AG08395 (cell line): ENCODE measurements at places on chromosomes 3 and 15.

- no peak for DNase-seq
Measured at GRCh38 chr3:30655187-30655812, 48.9 kb downstream of the TGFBR2 start.

- peak; percentile 58 for DNase-seq
Measured at GRCh38 chr3:159929171-159930141, 59.2 kb upstream of the IL12A start.

DNA sequence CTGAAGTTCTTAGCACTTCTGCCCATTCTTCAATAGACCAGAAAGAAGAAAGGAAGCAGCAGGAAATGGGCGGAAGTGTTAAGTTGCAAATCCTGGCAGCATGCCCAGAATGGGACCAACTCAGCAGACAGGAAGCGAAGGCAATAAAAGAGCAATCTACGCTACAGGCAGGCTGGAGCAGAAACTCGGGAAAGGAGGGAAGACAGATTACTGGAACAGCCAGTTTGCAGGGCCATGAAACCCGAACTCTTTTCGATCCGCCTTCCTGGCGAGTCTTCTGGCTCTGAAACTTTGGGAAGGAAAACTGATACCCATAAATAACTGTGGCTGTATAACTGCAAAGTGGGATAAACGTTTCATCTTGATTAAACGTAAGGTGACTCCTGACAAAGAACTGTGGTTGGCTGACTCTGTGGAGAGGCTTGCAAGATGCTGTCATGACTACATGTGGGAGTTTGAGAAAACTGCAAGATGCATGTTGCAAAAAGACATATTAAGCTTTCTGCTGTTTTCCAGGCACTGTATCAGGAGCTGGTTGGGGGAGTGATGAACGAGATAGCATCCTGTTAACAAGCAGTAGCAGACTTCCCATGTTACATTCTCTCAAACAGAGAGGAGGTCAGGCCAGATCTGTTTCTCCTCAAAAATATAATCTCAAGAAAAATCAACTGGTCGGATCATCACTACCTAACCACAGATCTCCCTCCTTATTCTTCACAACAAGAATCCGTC, 67.8 kb downstream of the FMN1 start:
- DNase-seq, result peak; percentile 88

GRCh38 chr15:86608461-86609205, 529.0 kb downstream of the AGBL1 start:
- no peak for DNase-seq

- DNase-seq, result peak; percentile 45
Measured at GRCh38 chr3:149934524-149934923, 36.2 kb downstream of the PFN2 start.

DNA sequence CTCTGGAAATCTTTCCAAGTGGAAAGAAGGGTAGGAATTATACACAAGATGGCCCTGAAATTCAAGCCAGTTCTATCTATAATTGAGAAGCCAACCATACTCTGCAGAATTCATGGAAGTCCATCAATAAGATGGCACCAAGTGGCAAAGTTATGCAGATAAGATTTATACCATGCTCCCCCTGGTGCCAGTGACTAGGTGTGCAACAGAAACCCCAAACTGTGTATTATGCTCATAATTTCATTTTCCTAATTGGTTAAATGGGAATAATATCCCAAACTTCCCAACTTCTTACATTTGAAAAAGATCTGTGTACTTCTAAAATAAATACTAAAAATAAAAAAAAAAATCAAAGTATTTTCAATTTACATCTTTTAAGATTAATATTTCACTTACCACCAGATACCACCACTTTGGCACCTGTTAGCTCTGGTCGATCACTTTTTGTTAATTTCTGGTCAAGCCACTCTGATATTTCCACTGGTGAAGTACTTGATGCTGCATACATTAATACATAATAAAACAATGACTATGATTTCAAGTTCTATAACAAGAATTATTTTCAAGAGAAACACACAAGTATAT, 25.9 kb downstream of the ETFA start:
- peak; percentile 34 for DNase-seq

- no peak for DNase-seq
Measured at GRCh38 chr15:71162309-71162708, 47.0 kb downstream of the THSD4 start.

DNA sequence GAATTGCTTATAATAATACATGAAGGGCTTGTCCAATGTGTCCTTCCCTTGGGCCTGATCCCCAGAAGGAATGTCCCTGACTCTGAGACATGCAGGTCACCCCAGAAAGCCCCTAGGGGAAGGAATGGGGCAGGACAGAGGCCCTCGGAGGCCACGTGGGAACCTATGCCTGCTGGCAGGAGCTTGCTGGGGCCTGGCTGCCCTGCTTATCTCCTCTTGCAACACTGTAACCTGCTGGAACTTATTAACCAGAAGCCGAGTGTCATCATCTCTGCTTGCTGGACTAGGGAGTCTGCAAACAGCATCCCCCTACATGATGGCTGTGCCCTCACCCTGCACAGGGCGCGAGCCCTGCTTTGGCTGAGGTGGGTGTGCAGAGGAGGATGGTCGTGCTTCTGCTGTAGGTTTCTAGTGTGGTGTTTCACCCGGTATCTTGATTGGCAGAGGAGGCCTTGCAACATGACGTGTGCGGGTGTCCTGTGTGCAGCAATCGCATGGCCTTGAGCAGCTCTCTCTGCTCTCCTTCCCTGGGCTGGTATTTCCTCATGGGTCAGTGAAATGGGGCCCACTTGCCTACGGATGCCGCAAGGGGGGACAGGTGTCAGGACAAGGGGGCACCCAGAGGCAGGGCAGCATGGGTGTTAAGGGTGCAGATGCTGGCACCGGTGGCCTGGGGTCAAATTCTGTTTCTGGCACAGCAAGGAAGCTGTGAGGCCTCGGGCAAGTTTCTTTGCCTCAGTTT, 5.0 kb downstream of the CHST13 start:
- peak; percentile 28 for DNase-seq

- peak; percentile 22 for DNase-seq
Measured at GRCh38 chr3:185153171-185153771, 411 bp upstream of the C3orf70 start.

DNA sequence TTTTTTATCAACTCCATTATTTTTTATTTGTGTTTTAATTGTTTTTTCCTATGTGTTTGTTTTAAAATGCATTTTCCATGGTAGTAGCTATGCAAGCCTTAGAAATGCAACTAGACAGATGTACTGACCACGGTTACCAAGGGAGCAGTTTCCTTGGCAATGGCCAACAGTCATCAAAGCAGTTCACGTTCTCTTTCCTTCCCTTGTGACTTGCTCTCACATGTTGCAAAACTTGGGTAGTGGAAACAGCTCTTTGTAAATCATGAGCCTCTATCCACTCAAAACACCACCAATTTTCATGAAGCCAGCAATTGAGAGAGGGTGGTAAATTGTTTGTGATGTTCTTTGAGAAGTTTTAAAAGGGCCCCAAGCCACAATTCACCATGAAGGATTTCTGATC, 499.4 kb upstream of the MDFIC2 start:
- peak; percentile 44 for DNase-seq

- DNase-seq, result no peak
Measured at GRCh38 chr3:72408983-72409779, 439.1 kb downstream of the SHQ1 start.

- no peak for DNase-seq
Measured at GRCh38 chr3:59968513-59969045, 918.8 kb upstream of the CFAP20DC start.

DNA sequence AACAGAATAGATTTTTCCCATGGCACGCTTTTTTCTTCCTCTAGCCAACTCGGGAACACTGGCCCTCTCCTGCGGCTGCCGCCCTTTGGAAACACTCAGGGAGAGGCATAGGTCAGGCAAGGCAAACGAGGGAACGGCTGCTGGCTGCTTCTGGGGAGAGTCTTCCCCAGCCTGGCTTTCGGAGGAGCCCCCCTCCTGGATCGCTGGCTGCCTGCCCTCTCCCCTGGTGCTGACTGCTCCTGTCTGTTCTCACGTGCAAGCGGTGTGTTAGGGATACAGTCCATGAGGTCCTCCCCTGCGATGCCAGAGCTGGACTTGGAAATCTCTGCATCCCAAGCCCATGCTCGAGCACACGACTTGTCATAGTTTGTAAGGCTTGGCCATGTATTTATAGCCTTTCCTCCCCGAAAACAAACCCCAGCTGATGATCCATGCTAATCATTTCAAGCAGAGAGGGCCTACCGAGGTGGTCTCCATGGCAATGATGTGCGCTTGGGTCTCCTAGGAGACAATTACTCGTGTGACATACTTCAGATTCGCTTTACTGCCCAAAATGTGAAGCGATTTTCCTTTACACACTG, 315.6 kb upstream of the ATP10A start:
- no peak for DNase-seq
